ENCODE measurements at places on chromosomes 6 and 20. TPM values are rescaled to one million over a fixed set of nuclear protein-coding genes. Genes with fewer than 3 reads are reported as not detected.

Gene PDE10A
- polyA plus RNA-seq, result 6.9 TPM

DNA sequence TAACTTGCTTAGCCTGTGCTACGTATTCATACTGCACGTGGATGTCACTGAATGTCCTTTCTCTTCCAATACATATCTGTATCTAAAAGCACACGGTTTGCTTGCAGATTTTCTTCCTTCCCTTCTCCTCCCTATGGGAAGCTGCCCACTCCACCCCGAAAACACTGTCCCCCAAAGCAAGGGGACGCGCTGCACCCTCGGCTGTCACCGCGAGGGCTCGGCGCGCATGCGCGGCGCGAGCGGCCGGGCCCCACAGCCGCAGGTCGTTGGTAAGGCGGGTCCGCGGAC is 659 bp downstream of the TMX4 start:
- no peak for DNase-seq

DNA sequence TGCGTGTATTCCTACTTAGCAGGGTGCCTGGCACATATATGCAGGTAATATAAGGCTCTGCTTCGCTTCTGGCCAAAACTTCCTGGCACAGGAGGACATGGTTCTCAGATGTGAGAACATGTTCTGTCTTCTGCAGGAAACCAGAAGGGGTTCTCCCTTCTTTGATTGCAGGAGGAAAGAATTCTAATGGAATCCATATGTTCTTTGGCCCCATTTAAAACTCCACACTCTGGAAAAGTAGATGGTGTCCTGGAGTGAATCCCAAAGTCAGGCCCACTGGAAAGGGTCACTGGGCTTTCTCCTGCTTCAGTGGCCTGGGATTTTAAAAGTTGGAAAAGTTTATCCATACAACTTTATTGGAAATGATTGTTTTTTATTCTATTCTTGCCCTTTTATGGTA is 16.4 kb upstream of the CYP24A1 start:
- no peak for DNase-seq

- no peak for DNase-seq
Observed at GRCh38 chr6:98777762-98778161, 56.6 kb upstream of the POU3F2 start.

GRCh38 chr6:4788482-4788881 is 12.3 kb downstream of the CDYL start:
- no peak for DNase-seq

DNA sequence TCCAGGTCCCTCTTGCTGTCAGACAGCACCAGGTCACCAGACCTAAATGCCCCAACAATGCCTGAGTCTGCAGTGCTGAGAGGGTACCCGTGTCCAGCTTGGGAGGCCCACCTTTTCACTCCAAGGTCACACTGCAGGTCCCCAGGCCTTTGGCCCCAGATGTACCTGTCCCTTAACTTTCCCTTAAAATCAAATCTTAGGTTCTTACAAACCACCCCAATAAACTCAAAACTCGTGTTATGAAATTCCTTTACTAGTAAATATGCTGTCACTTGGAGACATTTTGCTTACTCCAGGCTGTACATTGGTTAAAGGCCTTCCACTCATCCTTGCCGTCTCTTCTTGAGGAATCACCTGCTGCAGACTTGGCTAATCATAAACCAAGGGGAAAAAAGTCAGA is 165.7 kb upstream of the RREB1 start:
- DNase-seq, result no peak

Gene HSPA1L
- 5.3 TPM for polyA plus RNA-seq

- peak; percentile 46 for DNase-seq
Observed at GRCh38 chr6:139338795-139339194, 35.7 kb downstream of the CITED2 start.

DNA sequence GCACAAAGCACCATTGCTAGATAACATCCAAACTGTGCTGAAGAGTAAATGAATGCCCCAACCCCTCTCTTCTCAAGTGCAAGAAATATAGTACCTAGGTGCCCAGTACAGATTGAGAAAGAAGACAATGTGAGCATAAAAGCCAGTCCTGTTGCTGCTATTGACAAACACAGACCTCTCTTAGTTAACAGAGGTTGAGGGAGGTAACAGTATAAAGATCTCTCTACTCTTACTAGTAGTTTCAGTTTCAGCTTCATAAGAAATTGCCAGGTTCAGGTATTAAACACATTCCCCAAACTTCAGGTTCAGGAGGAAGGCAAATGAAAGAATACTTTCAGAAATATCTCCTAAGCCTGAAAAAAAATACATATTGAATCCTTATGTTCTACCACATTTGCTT is 31.4 kb downstream of the TBC1D32 start:
- DNase-seq, result no peak

- DNase-seq, result no peak
Observed at GRCh38 chr6:131688286-131688685, 12.9 kb downstream of the OR2A4 start.

DNA sequence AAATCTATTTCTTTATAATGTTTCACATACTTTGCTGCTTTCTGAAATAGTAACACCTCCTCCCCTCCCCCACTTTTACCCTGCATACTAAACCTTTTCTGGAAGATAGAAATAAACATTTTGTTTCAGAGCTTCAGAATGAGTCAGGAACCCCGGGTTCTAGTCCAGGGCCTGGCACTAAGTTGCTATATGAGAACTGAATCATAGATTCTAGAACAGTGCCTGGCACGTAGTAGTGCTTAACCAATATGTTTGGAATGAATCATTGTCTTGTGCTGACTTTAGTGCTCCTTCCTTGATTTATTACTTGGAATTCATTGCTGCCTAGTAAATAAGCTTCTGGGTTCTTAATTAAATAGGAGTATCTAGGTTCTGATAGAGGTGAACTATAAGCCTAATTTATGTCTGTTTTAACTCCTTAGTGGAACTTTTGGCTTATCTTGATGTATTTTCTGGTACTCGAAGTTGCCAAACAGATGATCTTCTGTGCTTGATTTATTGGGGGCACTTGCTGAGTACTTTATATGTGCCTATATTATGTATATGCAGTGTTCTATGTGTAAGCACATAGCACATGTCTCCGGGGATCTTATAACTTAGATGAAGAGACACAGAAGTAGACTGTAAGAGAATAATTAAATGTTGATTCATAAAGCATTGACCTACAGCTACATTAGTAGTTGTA is 18.6 kb downstream of the TAB2 start:
- DNase-seq, result no peak

GRCh38 chr6:20811109-20811761 is 277.0 kb downstream of the CDKAL1 start:
- DNase-seq, result peak; percentile 4

Gene OPN5
- not detected for polyA plus RNA-seq

GRCh38 chr6:141956046-141956761 is 176.5 kb upstream of the GJE1 start:
- no peak for DNase-seq

GRCh38 chr6:41713650-41714291 is 21.6 kb downstream of the TFEB start:
- no peak for DNase-seq

Gene RFX6
- not detected for polyA plus RNA-seq

DNA sequence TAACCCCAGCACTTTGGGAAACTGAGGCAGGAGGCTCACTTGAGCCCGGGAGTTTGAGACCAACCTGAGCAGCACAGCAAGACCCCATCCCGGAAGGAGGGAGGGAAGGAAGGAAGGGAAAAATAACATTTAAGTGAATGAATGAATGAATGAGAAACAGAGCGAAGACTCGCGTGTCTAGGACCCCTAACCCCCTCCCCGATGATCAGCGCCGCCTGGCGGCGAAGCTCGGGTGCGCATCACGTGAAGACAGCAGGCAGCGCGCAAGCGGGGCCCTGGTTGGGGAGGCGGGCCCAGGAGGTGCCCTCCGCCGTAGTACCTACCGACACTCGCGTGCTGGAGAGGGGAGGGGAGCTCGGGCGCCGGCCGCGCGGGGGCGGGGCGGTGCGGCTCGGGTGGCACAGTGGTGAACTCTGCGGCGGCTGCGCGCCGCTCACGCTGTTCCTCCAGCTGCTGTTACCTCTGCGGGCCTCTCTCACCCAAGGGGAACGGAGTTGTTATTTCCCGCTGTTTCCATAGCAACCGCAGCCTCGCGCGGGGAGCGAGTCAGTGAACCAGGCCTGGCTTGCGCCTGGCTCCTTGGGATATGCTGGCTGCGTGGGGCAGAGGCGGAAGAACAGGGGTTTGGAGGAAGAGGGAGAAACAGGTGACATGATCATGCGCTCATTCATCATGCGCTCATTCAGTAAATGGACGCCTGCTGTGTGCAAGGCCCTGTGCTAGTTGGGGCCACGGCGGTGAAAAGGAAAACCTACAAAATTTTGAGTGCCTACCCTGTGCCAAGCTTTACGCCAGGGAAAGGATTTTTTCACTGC is 2.0 kb upstream of the DCDC2 start:
- DNase-seq, result peak; percentile 47

DNA sequence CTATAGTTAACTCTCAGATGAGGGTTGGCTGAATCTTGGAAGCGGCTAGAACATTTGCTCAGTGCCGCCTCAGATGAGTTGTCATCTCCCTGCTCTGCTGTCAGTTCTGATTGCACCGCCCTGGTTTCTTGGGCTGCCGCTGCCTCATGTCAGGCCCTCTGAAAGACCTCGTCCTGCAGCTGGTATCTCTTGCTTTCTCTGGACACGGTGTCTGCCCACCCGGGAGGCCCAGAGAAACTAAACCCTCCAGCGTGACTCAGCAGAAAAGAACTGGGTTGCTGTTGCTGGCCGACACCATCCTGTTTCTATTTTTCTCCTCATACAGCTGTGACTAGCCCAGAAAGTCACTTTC is 355.4 kb downstream of the CD83 start:
- no peak for DNase-seq

Gene SLC9A8
- polyA plus RNA-seq, result 7.5 TPM

DNA sequence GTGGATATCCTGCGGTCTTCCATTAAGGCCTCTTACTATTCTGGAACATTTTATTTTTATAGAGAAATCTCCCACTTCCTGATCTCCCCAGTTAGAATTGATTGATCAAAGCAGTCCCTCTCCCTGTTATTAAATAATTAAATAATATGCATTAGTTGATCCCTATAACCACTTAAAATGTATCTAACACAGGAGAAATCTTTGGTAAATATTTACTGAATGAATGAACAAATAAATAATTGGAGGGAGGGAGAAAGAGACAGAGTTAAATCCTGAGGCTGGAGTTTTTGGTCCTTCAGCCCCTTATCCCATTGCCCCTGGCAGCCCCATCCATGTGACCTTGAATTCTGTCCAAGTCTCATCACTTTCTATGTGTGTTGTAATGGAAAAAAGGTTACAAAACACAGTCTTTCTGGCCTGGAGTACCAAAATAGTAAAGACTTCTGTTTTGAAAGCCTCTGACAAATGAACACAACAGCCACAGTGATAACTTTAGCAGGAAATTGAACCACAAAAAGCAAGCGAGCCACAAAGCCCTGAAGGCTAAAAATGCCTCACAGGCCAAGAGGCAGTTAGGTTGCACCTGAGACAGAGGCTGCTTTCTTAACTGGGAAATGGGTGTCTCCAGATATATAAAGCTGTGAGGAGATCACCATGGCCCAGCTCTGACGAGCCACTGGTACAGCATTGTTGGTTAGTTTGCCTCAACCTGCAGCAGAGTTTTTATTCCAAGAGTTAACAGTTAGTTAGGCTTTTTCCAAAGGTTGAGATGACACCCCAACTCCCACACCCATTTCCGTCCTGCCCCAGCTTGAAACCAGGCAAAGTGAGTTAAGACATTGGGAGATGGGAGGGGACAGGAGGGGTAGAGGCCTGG is 11.3 kb downstream of the NT5E start:
- DNase-seq, result no peak

Gene SUMO4
- 0.30 TPM for polyA plus RNA-seq

- peak; percentile 97 for DNase-seq
Observed at GRCh38 chr20:62652041-62652893, 10.0 kb downstream of the SLCO4A1 start.

DNA sequence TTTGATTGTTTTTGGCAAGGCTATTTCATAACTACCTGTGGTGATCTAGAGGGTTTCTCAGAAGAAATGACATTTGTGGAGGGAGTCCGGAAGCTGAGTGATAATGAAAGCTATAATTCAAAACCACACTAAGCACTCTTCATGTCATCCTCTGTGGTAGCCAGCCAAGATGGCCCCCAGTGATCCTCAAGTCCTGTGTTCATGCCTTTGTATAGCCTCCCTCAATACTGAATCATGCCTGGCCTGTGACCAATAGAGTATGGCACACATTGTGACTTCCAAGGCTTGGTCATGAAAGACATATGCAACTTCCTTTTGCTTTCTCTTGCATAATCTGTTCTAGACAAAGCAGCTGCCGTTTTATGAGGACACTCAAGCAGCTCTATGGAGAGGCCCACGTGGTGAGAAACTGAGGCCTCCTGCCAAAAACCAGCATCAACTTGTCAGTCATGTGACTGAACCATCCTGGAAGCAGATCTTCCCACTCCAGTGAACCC is 12.8 kb upstream of the DNAAF9 start:
- no peak for DNase-seq

Gene AGPAT4
- polyA plus RNA-seq, result 11.2 TPM

DNA sequence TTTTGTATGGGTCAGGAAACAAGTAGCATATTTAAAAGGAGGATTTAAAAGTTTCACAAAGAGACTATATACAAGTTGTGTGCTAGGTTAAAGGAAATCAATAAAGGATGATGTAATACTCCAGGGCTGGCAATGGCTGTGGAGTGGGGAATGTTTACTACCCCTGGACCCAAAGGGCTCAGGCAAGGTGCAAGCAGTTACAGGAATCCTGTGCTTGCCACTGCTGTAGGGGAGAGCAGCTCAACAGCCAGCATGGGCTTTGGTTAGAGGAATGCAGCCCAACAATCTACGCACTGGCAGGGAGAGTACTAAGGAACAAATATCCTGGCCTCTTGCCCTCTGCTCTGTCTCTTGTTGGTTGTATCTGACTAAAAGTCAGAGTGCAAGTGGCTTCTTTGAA is 1642.2 kb downstream of the KHDRBS2 start:
- DNase-seq, result no peak

GRCh38 chr20:13469262-13469661 is 169.5 kb downstream of the TASP1 start:
- no peak for DNase-seq

- DNase-seq, result peak; percentile 32
Observed at GRCh38 chr6:111972745-111973117, 81.2 kb upstream of the CCN6 start.

DNA sequence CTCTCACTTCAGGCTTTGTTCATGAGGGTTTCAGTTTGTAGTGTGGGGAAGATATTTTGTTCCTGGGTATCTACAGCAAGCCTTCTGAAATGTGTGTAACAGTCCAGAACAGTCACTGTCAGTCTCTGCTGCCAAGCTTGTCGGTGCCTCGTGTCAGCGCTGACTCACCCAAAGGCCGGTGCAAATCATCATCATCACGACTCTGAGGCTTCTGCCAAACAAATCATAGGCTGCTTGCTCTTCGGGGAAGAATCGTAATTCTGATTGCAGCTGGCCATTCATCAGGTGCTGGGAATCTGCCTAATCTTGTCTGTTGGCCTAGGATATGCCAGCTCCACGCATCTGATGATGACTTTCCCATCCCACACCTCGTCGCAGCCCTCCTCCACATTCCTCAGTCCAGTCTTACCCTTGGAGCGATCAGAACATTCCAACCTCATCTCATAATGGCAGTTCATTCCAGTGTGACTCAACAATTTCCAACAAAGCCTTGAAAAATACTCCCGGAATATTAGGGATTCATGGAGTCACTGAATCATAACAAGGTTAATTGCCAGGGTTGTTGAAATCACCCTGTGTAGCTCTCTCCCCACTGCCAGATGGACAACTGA is 40.9 kb downstream of the ALDH8A1 start:
- DNase-seq, result peak; percentile 80
